ENCODE measurements at places on chromosomes 1 and 21.

GRCh38 chr1:223650465-223650864, 15.0 kb downstream of the CAPN8 start:
- no peak for DNase-seq

GRCh38 chr1:16068356-16069270, 4.8 kb downstream of the FAM131C start:
- DNase-seq, result no peak

GRCh38 chr1:198933515-198934222, 294.8 kb downstream of the PTPRC start:
- DNase-seq, result no peak

- DNase-seq, result no peak
Measured at GRCh38 chr1:49556676-49557234, 467.0 kb downstream of the AGBL4 start.

DNA sequence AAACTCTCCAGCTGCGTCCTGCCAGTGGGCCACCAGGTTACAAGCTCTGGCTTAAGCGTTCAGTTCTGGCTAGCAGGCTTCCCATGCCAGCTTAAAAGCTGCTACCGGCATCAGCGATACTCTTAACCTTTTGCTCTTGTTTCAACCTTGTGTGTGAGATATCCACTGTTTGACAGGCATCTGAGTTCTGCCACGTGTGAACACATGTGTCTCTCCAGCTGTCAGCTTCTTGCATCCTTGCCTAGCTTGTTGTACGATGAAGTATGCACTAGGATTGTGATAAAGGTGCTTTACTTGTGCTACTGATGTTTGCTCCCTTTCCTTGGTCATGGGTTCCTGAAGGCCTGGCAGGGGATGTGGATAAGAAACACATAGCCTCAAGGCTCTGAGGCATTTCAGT, 201.6 kb downstream of the PRDM2 start:
- DNase-seq, result no peak

DNA sequence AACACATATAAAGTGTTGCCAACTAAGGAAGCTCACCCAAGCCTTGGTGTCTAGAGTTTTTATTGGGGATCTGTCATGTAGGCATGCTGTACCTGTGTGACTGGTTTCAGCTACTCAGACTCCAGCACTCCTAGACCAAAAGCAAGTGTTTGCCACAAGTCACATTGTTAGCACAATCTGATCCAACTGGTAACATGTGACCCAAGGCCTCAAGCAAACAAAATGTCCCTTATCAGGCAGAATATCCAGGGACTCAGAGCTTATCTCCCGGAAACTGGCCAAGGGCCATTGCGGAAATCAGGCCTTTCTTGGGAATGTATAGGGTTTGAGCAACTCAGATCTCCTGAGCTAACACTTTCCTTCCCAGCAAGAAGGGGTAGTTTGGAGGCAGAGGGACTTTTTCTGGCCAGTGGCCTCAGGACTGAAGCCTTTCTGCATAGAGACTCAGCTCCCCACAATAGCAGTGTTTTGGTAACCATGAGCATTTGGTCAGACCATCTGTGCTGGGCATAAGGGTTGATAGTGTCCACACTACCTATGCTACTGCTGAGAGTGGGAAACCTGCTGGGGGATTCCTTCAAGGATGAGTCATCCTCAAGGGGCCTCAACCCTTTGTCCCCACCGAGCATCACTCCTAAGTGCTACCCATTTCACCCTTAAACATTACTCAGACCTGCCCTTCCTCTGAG, 29.6 kb downstream of the NHLH2 start:
- DNase-seq, result no peak

DNA sequence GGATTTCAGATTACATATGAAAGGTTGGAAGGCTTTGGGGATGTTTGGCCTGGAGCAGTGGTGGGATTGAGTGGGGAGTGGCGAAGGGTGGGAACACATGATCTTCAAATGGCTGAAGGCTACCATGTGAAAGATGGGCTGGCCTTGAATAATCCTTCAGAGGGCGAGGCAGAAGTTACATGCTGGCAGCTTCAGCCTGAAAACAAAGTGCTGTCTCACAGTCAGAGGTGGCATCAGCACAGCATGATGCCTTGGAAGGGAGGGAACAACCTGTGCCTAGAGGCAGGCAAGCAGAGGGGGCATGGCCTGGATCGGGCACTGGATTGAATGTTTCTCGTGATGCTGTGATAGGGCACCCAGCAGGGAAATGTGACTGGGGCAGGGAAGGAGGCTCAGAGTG, 130.8 kb downstream of the BEND5 start:
- no peak for DNase-seq

GRCh38 chr1:114040273-114041015, 61.2 kb downstream of the OLFML3 start:
- DNase-seq, result no peak

GRCh38 chr1:183881387-183882131, 76.6 kb downstream of the RGL1 start:
- no peak for DNase-seq

DNA sequence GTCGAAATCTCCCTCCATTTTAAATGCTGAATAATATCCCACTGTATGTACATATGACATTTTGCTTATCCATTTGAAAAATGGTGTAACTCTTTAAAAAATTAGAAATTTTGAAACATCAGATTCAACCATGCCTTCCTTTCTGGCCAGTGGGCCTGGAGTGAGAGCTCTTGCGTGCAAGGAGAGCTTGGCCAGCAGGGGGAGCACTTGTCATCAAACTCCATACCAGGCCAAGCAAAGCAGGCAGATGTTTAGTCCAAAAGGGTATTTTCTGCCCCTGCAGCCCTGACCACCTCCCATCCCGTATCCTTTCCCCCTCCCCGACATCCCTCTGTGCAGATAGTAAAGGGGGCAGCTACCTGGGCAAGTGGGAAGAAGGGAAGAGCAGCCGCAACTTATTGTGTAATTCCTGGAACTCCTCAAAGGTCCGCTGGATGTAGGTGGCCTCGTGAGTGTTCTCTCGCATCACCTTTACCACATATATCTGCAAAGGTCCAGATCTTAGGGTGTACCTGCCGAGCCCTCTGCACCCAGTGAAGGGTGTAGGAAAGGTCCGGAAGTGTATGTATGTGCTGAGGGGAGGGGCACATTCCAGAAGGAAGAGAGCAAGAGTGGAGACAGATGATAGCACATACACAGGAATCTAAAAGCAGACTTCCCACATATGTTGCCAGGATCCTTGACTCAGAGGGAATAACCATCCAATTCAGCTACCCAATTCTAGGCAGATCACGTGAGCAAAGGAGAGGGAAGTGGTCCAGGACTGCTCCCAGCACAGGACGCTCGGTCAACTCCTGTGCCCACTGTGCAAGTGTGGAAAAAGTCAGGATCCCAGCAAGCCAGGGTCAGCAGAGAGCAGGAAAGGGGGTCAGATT, 19.9 kb upstream of the PPP1R15B start:
- DNase-seq, result no peak

DNA sequence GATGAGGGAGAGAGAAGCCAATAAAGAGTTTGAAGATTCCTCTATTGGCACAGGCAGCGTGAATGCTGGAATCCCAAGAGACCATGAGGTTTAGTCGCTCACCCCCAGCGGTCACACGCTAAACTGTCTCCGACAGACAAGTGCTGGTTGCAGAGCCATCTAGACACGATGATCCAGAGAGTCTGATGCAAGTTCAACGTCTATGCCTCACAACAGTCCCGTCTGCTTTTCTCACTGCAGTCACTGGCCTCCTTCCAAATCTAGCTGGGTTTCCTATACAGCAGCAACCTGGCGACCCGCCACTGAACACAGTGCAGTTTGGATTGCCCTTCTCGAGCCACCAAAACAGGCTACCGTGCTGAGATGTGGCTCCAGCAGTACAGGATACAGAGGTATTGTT, 98.6 kb upstream of the KRTAP19-8 start:
- DNase-seq, result no peak

- no peak for DNase-seq
Measured at GRCh38 chr1:33990281-33990680, 126.4 kb downstream of the HMGB4 start.

- DNase-seq, result no peak
Measured at GRCh38 chr1:214310010-214310409, 29.1 kb downstream of the SMYD2 start.

DNA sequence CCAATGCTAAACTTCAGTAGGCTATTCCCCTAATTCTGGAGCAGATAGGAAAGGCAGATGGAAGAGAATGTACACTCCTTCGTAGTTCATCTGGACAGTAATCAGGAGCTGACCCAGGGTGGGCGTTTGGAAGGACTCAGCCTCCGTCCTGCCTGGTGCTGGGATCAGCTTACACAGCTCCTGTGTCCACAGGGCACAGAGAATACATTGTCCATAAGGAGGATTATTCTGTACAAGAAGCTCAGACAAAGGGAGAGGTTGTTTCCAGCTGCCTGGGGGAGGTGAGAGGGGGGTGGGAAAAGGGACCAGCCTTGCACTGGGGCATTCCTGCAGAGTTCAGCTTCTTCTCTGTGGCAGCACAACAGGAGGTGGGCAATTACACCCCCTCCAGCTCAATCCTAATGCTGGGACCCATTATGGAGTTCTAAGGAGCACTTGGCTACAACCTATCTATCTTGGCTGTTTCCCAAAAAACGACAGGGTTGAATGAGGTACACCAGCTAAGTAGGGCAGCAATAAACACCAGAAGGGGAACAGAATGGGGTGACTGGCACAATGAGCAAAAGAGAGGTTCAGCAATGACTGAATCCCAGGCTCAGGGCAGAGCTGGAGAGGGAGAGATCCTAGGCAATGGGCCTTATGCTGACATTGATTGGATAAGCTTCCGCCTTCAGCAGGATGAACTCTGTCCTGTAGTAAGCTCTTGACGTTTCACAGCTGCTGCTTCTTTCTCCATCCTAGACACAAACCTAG, 7.4 kb downstream of the MED8 start:
- no peak for DNase-seq

DNA sequence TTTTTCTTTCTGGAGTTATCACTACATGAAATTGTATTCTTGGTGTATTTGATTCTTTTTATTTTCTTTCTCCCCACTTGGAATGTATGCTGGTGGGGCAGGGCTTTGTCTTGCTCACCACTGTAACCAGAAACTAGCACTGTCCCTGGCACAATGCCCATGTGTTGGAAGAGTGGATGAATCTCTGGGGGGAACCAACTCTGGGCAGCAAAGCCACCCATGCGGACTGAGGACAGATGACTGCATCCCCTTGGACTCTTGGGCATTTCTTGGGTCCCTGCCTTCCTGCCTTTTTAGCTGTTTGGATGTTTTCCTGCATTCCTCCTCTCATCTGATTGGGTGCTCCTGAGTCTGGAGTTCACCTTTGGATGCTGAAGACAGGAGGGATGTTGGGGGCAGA, 6.1 kb downstream of the CYP4B1 start:
- no peak for DNase-seq

DNA sequence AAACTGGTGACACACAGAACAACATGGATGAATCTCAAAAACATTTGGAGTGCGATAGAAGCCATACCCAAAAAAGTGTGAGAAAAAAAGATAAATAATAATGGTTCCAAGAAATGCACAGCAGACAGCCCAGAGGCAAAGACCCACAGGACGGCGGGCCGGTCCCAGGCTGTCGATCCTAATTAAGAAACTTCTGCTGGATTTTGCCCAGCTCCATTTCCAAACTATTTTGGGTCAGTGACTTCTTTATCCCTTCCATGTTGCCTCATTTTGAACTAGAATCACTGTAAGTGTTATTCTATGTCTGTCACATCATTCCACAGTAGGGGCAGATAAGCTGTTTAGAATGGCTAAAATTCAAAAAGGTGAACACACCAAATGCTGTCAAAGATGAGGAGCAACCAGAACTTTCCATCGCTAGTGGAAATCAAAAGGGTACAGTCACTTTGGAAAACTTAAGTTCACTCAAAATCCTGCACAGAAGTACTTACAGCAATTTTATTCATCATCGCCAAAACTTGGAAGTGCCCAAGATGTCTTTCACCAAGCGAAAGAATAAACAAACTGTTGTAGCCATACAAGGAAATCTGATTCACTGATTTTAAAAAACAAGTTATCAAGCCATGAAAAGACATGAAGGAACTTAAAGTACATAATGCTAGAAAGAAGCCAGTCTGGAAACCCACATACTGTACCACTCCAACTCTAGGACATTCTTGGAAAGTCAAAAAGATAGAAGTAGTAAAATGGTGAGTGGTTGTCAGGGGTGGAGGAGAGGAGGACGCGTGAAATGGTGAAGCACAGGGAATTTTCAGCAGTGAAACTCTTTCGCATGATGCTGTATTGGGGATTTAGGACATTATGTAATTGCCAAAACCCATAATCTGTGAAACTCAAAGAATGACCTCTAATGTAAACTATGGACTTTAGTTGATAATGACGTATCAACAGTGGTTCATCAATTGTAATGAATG, 7.5 kb downstream of the NBPF1 start:
- DNase-seq, result no peak

DNA sequence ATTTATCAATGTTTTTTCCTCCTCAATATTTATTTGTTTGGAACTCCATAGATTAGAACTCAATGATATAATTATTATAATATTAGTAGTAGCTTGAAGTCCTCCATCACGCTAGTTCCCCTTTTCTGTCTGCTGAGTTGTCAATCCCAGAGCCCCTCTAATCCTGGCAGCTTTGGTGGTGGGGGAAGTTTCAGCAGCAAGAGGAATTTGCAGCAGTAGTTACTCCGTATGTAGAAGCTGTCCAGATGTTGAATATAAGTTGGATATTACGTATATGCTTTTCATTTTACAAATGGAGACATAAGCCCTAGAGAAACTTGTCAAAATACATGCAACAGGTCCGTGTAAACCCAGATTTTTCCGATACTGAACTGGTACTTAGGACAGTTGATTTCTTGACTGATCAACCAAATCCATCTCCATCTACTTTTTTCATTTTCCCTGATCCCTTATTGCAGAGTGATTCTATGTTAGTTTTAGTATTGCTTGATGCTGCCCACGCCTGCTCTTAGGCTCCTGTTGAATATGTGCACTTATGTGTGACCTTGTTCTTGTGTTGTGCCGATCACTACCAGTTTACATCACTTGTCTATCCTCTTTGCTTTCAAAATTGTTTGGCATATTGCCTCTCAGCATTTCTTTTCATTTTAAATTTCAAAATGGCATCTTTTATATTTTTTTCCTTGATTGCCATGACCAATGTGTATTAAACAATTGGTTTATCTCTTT, 28.1 kb downstream of the SMAP2 start:
- no peak for DNase-seq

- no peak for DNase-seq
Measured at GRCh38 chr1:153771841-153772593, 3.2 kb upstream of the SLC27A3 start.

- no peak for DNase-seq
Measured at GRCh38 chr1:118102445-118102844, 82.6 kb downstream of the SPAG17 start.

DNA sequence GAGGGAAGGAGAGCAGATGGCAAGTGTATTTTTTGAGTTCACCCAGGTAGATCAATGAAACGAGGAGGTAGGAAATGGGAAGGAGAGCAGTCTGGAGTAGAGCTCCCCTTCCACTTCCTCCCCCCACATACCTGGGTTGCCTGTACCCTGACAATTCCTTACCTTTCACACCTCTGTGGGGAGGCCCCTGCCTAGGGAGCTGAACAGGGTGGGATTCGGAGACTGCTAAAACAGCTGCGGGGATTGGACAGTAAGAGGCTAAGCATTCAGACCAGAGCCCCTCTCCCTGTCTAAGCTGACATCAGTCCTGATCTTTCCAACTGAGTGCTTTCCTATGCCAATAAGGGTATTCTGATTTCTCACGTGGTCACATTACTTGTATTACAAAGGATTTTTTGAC, 14.5 kb downstream of the RCSD1 start:
- no peak for DNase-seq

Data from NCI-H1436 treated with DMSO at 0.1 percent for 48 hours (cell line).